Substantia nigra (tissue), 51 donors: ENCODE measurements at places on chromosomes 12 and 14.

DNA sequence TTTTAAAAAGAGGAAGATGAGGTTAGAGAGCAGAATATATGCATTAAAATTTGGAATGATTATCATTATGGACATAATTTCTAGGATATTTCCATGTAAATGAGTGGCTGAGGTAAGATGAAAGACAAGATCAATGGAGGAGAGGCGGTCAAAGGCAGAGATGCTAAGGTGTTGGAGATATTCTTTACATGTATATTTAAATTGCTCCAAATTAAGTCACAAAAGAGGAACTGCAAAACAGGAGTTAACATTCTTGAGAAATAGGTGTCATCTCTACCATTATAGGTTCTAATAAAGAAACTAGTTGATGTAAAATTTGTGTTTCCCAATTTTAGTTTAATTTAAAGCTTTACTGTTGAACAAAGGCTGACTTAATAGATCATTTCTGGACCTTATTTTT lies 268.5 kb upstream of the PPFIA2 start:
- DNase-seq: no peak

- no peak for DNase-seq
These were observed 827 bp upstream of the TEDC1 start for GRCh38 chr14:105490267-105490571.

DNA sequence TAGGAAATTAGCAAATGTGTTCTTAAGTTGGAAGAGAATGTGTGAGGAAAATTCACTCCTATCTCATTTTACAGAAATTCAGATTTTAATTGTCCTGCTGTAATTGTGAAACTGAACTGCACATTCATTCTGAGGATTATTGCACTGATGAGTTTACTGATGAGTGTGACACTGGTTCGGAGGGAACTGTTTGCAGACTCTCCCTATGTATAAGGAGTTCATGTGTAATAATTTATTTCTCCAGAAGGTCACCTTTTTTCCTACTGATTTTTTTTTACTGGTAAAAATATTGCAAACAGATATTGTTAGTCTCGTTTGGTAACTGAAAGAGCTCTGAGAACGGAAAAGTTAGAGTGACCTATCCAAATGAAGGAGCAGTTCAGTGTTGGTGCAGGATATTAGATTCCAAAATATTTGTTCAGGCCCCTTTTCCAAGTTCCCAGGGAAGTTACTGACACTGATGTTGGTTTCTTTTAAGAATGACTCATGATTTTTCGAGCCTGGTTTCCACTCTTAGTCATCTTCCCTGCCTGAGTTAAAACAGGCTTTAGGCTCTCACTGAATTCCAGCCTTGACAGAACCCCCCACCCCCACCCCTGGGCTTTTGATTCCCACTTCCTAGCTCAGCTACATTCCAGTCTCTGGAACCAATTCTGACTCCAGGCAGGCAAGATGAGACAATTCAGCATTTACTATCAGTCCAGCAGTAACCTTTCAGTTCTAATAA lies 18.4 kb downstream of the ANO6 start:
- no peak for DNase-seq

DNA sequence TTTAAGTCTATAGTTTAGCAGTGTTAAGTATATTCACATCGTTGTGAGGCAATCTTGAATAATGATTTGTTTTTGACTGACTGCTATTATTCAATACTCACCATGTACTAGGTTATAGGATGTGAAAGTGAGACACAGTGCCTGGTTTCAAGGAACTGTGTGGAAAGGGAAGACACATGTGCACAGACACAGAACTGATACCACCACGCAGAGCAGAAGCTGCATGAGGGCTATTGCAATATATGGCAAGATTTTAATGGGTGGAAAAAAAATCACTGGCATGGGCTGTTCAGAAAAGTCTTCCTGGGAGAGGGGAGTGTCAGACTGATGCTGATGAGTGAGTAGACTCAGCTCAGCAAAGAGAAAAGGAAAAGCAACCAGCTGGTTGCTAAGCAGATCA lies 10.4 kb downstream of the SLC7A8 start:
- no peak for DNase-seq

- DNase-seq: no peak
These were observed 7.6 kb upstream of the PFDN5 start for GRCh38 chr12:53287741-53288216.

DNA sequence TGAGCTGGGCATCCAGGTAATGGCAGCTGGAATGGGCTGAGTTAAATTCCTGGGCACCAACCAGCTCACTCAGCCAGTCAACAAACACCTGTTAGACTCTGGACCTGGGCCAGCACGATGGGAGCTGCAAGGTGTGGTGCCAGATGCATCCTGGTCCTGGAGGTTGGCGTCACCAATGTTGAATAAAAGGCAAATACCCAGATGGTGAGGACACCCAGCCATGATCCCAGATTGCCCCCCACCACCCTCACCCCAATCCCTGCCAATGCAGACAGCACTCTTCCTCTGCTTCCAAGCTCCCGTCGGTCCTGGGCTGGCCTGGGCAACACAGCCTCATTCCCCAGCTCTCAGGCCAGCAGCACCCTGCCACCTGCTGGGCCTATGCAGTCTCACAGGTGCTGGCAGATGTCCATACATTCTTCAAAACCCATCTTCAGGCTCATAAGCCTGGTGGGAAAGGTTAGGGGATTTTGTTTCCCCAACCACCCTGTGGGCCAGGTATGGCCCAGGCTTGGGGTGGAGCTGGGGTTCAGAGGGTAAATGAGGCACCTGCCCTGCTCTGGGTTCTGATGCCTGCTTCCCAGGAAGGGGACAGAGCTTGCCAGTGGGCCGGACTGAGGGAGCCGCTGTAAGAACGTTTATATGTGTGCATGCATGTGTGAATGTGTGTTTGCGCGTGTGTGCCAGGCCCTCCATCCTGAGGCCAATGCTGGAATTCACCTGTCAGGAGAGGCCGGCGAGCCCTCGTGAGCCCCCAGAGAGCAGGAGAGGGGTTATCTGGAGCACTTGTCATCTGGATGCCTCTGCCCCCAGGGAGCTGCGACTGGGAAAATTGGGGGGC lies 58.0 kb downstream of the LGMN start:
- DNase-seq: no peak

DNA sequence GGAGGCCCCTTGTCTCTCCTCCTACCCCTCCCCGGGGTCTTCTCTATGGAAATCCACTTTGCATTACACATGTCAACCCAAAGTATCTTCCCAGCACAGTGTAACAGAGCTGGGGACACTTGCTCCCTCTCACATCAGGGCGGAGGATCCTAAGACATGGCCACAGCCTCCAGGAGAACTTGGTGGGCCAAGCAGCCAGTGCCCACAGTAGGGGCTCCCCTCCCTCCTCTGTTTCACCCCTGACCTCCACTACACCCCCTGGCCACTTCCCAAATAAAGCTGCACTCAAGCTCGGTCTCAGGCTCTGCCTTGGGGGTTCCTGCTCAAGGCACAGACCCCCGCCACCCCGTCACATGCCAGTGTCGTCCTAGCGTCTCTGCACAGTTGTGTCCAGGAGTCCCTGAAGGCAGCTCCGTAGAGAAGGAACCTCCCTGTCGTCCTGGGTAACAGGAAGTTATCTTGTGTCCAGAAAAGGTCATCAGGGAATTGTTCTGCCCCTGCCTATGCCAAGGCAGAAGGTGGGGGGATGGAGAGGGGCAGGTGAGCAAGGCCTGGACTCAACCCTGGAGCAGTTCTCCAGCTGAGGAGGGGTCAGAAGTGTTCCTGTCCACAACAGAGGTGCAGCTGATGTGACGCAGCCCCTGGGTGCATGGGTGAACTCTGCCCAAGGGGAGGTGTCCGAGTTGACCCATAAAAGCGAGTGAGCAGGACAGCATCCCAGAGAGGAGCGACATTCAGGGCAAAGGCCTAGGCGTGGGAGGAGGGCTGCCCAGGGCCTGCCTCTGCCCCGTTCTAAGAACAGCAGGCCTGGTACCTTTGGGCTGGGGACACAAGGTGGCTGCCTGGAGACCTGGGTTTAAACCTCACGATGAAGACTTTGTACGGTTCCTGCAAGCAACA lies 25.5 kb downstream of the DIO3 start:
- DNase-seq: no peak

- no peak for DNase-seq
These were observed 17.5 kb downstream of the CAMKK2 start for GRCh38 chr12:121279071-121279375.

GRCh38 chr12:99910342-99910741 lies 74.4 kb downstream of the ANKS1B start:
- DNase-seq: no peak

DNA sequence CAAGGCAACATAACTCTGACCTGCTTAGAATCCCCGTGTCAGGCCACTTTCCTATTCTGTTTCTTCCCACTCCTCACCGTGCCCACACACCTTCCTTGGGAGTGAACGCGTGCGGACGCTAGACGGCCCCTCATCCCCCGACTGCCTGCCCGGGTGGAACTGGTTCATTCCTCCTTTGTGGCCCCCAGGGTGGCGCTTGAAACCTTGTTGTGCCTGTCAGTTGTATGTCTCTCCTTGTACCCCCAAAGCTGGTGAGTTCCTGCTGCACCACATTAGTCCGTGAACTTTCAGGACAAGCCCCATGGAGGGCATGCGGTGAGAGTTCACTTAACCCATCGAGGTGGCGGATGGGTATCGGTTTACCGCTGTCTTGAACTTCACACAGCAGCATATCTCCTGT lies 46.7 kb downstream of the SSH1 start:
- DNase-seq: no peak

DNA sequence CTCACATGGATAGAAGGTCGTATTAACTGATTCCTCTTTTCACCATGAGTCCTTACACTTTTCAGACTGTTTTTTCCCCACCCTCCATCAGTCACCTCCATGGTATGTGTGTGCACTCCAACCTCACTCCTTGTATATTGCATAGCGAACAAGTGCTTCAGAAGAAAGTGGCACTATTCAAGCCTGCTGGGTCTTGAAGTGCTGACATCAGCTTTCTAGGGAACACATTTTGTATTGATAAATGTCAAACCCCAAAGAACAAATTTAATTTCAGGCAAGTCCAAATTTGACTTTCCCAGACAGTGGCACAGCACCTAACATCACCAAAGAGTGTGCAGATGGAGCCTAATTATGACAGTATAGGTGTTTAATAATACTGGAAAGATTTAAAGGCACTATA lies 617.4 kb upstream of the STXBP6 start:
- DNase-seq: no peak
